ENCODE measurements at places on chromosomes 5 and 9.

DNA sequence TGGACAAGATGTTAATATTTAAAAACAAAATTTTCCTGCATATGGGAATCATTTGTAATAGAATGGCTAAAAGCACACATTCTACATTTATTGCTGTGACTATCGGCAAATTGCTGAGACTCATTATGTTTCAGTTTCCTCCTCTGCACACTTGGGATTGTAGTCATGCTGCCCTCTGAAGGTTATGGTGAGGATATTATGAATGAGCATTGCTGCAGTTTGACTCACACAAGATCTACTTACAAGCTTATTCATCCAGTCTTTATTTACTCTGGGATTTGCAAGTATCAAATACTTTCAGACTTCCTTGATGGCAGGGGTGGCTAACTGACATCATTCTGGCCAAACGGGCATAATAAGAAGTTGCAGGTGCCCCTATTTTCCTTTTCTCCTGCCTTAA, 9.5 kb upstream of the NFIL3 start:
- DNase-seq, result peak; percentile 88

DNA sequence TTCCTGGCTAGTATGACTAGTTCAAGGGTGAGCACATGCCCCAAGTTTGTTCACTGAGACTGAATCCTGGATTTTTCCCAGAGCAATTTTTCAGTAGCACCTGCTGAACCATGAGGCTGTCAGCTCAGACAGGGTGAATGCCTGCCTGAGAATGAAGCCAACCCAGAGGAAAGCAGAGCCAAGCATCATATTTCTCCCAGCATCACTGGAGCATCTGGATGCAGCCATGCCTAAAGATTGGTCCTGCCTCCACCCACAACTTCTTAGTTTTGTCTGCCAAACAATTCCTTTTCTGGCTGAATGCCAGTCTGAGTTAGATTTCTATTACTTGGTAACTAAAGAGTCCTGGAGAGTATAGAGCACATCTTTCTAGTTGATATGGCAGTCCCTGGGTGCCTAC, 343.6 kb downstream of the CSNK1G3 start:
- DNase-seq, result no peak

- DNase-seq, result no peak
Observed at GRCh38 chr5:148632255-148633066, 21.9 kb downstream of the HTR4 start.

GRCh38 chr5:27158775-27159174, 120.4 kb upstream of the CDH9 start:
- no peak for DNase-seq

GRCh38 chr9:21434202-21435014, 5.8 kb upstream of the IFNA1 start:
- DNase-seq, result peak; percentile 68

- no peak for DNase-seq
Observed at GRCh38 chr5:148790545-148791333, 35.7 kb upstream of the ADRB2 start.

DNA sequence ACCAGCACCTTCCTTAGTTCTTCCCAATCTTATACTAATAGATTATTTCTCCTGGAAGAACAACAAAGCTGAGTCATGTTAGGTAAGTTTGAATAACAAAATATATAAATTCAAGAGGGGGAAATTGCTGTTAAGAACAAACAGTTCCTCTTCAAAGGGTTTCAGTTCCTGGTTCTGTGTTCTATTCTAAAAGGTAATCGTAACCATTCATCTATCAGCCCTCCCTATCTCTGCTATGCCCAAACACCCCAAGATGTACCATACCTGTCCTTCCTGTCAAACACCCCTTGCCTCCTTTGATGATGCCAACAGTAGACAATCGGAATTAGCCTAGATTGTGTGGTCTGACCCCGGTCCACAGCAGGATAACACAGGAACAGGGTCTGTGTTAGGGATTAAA, 4.2 kb upstream of the RNF180 start:
- DNase-seq, result no peak

GRCh38 chr5:10339058-10339811, 14.3 kb upstream of the MARCHF6 start:
- DNase-seq, result no peak

GRCh38 chr9:23849379-23850035, 23.5 kb upstream of the ELAVL2 start:
- DNase-seq, result no peak

- peak; percentile 17 for DNase-seq
Observed at GRCh38 chr5:84181093-84181492, 203.6 kb downstream of the EDIL3 start.

DNA sequence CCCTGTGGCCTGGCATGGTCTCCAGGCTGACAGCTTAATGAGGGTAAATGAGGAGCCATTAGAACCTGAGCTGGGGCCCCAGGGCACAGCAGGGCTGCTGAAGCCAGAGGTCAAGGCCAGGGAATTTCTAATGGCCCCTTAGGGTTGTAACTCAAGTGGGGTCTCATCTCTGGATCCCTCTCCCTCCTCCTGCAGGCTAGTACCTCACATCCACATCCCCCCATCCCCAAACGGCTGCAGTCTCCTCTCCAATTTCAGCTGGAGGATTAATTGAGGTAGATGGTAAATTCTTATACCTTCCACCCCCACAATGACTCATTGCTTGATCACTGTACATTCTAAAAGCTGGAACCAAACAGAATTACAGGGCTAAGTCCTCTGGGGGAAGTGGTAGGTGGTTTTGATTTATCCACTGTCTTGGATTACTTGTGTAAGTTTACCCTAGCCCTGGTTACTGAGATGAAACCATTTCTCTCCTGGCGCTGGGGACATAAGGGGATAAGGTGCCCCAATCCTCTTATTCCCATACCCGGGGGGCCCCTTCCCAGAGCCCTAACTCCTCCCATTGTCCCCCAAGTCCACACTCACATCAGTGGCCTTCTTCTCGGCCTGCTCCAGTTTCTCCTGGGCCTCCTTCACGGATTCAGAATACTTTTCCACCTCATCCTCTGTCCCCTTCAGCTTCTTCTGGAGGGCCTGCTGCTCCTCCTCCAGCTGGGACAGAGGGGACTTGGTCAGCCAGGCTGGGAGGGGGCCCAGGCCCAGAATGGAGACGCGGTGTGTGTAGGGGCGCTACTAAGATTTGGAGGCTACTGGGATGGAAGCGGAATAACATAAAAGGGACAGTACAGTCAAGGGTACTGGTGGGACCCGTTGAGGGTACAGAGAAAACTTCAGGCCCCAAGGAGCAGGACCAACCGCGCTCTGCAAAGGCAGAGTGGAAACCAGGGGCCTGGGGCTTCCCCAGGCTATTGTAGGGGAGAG, 875 bp downstream of the TPM2 start:
- DNase-seq, result peak; percentile 86

DNA sequence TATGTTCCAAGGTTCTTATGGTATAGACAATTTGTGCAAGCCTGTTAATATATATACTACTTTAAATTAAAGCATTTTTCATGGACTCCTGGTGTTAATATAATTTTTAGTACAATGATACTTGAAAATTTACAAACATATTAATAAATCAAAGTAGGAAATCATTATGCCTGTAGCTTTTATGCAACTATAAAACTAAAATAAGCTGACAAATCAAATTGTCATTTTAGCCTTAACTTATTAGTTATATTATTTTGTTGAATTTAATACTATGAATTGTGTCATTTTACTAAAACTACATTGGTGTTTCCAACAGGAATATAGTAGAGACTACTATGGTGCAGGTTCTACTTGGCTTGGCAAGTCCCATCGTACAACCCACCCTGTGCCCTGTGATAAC, 96.0 kb downstream of the MED10 start:
- no peak for DNase-seq

DNA sequence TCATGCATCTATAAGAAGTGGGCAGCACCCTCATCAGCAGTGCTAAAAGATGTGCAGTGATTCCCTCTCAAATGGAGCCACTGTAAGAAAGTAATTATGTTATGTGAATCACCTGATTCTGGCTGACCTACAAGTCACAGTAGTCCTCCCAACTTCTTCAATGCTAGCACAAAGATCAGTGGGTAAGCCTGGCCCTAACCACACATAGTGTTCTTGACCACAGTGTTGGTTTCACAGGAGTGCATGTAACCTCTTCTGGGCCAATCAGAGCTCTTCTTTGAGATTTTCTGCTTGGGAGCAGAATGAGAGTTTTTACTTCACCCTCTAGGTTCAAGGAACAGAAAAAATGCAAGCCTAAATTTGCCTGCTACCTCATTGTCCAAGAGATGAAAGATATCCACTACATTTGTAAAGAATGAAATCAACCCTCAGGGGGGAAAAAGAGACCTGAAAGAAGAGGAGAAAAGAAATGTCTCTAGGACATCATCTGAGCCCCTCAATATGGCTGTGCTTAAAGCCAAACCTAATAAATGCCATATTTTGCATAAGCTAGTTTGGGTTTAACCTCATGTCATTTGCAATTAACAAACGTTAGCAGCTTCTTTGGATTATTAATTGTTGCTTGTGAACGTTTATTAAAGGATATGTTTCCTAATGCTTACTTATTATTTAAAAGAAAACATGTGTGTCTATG, 65.3 kb upstream of the ADRB2 start:
- DNase-seq, result no peak

DNA sequence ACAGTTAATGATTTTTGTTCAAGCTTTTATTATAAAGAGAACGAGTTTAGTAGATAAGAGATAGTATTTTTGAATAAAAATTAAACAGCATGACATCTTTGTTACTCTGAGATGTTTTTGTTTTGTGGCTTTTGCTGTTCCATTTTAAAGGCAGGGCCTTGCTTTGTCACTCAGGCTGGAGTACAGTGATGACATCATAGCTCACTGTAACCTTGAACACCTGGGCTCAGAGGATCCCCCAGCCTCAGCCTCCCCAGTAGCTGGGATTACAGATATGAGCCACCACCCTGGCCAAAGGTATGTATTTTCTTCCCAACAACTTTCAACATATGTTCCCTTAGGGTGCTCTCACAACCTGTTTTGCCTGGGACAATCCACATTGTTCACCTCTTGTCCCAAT, 730.9 kb upstream of the RGMB start:
- DNase-seq, result no peak

GRCh38 chr5:41776435-41776834, 93.8 kb downstream of the OXCT1 start:
- peak; percentile 28 for DNase-seq

DNA sequence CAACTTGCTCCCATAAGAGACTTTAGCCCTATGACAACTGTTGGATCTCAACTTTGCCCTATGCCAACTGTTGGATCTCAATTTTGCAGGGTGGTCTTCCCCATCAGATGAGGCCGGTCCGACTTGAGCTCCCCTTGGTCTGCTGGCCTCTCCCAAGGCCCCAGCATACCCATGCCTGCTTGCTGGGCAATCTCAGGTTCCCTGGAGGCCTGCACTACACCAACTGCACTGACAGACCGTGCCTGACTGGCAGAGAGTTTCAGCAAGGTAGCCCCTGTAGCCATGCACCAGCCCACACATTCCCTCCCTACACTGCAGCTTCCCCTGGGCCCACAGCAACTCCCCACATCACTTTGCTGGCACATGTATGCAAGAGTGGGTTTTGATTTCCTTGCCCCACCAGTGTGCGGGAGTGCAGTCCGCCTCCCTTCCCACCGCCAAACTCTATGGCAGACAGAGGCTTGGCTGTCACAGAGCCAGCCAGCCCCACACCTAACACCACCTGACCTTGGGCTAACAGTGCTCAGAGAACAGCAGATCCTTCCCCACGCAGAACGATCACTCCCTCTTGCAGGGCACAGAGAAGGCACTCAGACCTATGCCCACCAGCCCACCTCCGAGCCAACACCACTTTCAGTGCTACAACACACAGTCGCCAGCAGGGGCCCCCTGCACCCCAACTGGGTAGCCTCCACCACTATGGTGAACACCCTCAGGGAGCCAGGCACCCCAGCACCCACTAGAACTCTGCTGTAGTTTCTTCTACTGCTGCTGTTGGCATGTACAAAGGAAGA, 279.9 kb upstream of the COX7C start:
- DNase-seq, result no peak

GRCh38 chr9:99166149-99166548, 55.6 kb downstream of the ALG2 start:
- no peak for DNase-seq

DNA sequence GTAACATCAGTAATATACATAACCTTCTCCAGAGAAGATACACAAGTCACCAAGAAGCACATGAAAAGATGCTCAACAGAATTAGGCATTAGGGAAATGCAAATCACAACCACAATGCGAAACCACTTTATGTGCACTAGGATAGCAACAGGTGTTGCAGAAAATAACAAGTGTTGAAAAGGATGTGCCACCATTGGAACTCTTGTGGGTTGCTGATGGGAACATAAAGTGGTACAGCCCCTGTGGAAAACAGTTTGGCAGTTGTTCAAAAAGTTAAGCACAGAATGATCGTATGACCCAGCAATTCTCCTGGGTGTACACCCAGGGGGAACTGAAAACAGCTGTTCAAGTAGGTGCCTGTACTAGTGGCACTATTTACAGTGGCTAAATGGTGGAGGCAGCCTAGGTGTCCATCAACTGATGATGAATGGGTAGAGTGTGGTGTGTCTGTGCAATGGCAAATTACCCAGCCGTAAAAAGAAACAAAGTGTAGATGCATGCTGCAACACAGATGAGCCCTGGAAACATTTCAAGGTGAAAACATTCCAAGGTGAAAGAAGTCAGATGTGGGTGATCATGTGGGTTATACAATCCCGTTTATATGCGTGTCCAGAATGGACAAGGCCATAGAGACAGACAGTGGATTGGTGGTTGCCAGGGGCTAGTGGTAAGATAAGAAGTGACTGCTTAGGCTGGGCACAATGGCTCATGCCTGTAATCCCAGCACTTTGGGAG, 27.2 kb downstream of the CCDC69 start:
- DNase-seq, result no peak

GRCh38 chr9:118674942-118675341, 694.3 kb downstream of the BRINP1 start:
- DNase-seq, result no peak

GRCh38 chr5:14017904-14018303, 73.4 kb upstream of the DNAH5 start:
- DNase-seq, result no peak

DNA sequence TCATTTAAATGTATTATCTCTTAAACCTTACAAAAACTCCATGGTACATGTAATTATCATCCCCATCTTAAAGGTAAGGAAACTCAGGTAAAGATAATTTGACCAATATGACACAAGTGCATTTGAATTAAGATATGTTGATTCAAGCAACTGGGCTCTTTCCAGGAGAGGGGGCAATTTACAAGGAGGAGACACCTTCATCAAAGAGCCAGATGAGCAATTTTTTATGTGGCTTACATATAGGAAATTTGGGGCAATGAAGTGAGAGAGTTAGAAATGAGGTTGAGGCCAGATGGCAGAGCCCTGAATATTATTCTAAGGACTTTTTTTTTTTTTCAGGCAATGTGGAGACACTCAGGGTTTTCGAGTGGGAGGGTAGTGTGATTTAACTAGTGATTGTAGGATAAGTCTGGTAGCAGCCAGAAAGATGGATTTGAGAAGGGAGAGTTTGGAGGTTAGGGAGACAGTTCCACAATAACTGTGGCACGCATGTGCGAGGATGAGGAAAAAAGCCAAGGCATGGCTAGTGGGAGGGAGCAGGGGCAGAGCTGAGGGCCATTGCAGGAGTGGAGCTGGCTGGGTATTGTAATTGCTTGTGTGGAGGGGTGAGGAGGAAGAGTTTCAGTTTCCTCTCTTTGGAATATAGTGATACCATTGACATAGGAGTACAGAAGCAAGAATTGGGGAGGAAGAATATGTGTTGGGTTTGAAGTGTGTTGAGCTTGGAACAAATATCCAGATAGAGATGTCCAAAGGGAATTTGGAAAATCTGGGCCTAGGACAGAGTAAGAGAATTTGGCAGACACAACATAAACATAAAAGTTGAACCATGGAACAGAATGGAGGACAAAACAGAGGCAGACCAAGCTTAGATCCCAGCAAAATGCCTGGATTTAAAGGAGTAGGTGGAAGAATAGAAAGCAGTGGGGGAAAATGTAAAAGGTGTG, 72.0 kb downstream of the ACTBL2 start:
- DNase-seq, result no peak

Measured in fibroblast of skin of abdomen (primary cell).